ENCODE measurements at places on chromosomes 1 and 21. TPM values are rescaled to one million over a fixed set of nuclear protein-coding genes. Genes with fewer than 3 reads are reported as not detected.

DNA sequence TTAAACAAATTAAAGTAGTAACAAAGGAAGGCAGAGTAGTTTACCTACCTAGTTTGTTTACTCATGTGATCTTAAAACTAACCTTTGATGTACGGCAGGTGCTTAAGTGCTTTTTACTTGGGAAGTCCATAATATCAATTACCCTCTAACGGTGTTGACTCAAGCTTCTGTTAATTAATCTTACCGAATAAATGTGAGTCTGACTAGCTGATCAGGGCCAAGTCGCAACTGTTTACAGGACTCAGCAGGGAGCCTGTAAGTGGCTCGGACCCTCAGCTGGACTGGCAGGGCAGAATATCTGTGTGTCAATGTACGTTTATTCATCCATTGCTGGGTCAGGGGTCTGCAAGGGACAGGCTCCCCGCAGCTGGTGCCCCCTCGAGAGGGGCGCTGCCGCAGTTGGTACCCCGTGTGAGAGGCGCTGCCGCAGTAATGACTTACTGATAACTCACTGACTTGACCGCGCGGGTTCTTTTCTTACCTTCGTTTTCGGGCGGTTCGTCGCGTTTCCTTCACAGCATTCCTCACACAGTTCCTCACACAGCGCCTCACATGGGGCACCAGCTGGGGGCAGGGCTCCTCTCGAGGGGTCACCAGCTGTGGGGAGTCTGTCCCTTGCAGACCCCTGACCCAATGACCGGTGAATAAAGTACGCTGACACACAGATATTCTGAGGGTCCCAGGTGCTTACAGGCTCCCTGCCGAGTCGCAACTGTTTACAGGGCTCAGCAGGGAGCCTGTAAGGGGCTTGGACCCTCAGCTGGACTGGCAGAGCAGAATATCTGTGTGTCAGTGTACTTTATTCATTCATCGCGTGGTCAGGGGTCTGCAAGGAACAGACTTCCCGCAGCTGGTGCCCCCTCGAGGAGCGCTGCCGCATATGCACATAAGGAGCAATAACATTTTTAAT, 3.0 kb downstream of the FMO1 start:
- peaks cover 7% of the 10 kb centered on the region for H3K4me1 ChIP-seq
- peak; percentile 72 for DNase-seq
- peaks cover 9% of the 10 kb centered on the region for H3K27me3 ChIP-seq
- H3K27ac ChIP-seq = no peak overlapping the region
- peak overlapping the region; percentile 60 for H3K4me3 ChIP-seq
- H3K36me3 ChIP-seq = no peaks in the 10 kb centered on the region

GRCh38 chr21:26715116-26715515, 130.1 kb downstream of the ADAMTS1 start:
- no peaks in the 10 kb centered on the region for H3K36me3 ChIP-seq
- H3K4me1 ChIP-seq = no peaks in the 10 kb centered on the region

- no peak overlapping the region for H3K27ac ChIP-seq
- H3K4me3 ChIP-seq = no peak overlapping the region
- H3K36me3 ChIP-seq = no peaks in the 10 kb centered on the region
- no peak for DNase-seq
- peaks cover 3% of the 10 kb centered on the region for H3K4me1 ChIP-seq
Observed at GRCh38 chr21:27408826-27409225, 441.9 kb upstream of the ADAMTS5 start.

FAM229A gene
- total RNA-seq = 5.3 TPM

DNA sequence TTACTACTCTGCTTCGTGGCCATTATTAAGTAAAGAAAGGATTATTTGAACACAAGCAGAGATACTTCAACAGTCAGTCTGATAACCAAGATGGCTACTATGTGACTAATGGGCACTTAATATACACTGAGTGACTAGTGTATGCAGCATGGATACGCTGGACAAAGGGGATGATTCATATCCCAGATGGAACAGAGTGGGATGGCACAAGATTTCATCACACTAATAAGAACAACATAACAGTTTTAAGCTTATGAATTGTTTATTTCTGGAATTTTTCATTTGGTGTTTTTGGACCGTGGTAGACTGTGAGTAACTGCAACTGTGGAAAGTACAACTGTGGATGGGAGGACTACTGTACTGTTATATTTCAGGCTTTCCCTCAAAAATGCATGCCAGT, 9.4 kb downstream of the ZCCHC17 start:
- H3K27ac ChIP-seq = no peak overlapping the region
- no peak overlapping the region for H3K4me3 ChIP-seq
- no peaks in the 10 kb centered on the region for H3K4me1 ChIP-seq
- H3K36me3 ChIP-seq = peaks cover 13% of the 10 kb centered on the region
- H3K27me3 ChIP-seq = no peaks in the 10 kb centered on the region

TDRD5 gene
- total RNA-seq = under 0.01 TPM

DNA sequence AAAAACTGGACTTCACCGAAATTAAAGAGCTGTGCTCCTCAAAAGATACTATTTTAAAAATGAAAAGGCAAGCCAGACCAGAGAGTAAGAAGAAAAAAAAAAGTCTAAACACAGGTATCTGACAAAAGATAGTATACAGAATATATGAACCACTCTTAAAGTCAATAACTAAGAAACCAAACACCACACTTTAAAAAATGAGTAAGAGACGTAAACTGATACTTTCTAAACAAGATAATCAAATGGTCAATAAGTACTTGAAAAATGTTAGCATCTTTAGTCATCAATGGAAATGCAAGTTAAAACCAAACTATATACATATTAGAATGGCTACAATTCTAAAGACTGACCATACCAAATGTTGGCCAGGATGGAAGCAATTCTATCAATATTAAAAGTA, 77.6 kb downstream of the EVI5 start:
- no peak overlapping the region for H3K27ac ChIP-seq
- no peak for DNase-seq
- H3K4me3 ChIP-seq = no peak overlapping the region
- H3K4me1 ChIP-seq = no peaks in the 10 kb centered on the region
- H3K27me3 ChIP-seq = no peaks in the 10 kb centered on the region
- H3K36me3 ChIP-seq = no peaks in the 10 kb centered on the region

CTH gene
- total RNA-seq = 1.7 TPM

DNA sequence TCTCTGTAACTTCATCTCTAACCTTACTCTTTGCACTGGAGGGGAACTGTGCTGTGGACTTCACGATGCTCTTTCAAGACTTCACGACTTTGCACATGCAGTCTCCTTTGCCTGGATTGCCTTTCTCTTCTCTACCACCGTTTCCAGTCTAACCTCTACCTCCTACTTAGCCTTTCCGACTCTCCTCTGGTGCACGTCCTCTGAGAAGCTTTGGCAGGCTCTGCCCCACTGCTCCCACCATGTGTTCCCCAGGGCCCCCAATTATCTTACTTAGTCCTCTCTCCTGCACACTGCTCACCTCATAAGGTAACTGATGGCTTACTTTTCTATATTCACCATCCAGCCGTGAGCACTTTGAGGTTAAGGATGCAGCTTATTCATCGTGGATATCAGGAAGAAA, 101.7 kb upstream of the GJB5 start:
- no peaks in the 10 kb centered on the region for H3K36me3 ChIP-seq
- no peaks in the 10 kb centered on the region for H3K4me1 ChIP-seq
- no peak overlapping the region for H3K4me3 ChIP-seq
- no peak overlapping the region for H3K27ac ChIP-seq

G0S2 gene
- 5.4 TPM for total RNA-seq

S100A13 gene
- 111 TPM for total RNA-seq

DNA sequence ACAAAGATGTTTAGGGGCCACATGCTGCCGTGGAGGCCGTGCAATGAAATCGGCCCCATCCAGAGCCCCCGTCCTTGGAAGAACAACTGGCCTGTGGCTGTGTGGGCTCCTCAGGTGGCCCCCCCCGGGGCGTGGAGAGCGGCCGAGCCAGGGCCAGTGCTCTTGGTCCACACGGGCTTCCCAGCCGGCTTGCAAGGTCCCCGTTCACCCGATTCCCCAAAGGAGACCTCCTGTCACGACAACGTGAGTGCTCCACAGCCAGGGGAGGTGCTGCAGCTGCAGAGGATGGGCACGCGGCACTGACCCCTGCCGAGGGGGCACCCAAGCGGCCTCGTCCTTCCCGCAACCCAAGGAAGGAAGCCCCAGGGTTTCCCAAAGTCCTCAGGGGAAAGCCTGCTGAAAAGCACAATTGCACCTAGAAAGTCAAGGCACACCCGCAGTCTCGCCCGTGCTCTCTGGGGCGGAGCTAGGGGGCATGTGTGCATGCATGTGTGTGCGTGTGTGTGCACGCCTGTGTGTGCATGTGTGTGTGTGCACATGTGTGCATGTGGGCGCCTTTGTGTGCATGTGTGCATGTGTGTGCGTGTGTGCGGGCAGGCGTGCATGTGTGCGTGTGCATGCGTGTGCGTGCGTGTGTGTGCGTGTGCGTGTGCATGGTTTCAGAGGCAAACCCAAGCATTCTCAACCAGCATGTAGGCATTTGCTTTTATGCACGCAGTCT, 48.2 kb downstream of the SLX9 start:
- H3K4me3 ChIP-seq = no peak overlapping the region
- no peaks in the 10 kb centered on the region for H3K36me3 ChIP-seq
- DNase-seq = no peak
- H3K4me1 ChIP-seq = peaks cover 90% of the 10 kb centered on the region
- peaks cover 3% of the 10 kb centered on the region for H3K27me3 ChIP-seq

EXTL1 gene
- 0.71 TPM for total RNA-seq

GRCh38 chr1:53086491-53087070, 24.6 kb downstream of the PODN start:
- no peaks in the 10 kb centered on the region for H3K27me3 ChIP-seq
- H3K4me3 ChIP-seq = no peak overlapping the region
- no peaks in the 10 kb centered on the region for H3K36me3 ChIP-seq
- H3K4me1 ChIP-seq = peaks cover 58% of the 10 kb centered on the region
- no peak for DNase-seq

GRCh38 chr1:183365676-183366075, 52.5 kb downstream of the NMNAT2 start:
- peaks cover 3% of the 10 kb centered on the region for H3K27me3 ChIP-seq
- no peak overlapping the region for H3K4me3 ChIP-seq
- no peaks in the 10 kb centered on the region for H3K4me1 ChIP-seq

- H3K36me3 ChIP-seq = no peaks in the 10 kb centered on the region
- H3K4me1 ChIP-seq = no peaks in the 10 kb centered on the region
- H3K27ac ChIP-seq = no peak overlapping the region
- DNase-seq = no peak
- H3K4me3 ChIP-seq = no peak overlapping the region
Observed at GRCh38 chr1:50080904-50081586, 27.7 kb upstream of the ELAVL4 start.

DNA sequence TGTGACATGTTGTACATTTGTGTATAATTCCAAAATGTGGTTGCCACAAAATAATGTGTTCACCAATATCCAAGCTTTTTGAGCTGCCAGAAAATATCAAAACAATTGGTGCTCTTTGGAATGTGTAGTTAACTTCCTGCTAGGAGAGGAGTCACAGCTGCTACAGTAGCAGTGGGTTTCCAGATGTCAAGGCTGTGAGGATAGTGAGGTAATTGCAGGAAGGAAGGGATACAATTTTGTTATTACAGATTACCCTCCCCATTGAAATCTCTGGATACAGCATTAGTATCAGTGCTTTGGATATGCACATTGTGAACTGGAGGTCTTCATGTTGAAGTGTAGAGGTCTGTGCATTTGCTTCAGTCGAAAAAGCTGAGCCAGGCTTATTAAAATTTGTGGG, 253.2 kb downstream of the PTPRC start:
- DNase-seq = peak; percentile 81
- H3K36me3 ChIP-seq = peaks cover 6% of the 10 kb centered on the region
- H3K27ac ChIP-seq = peak overlapping the region; percentile 72
- no peaks in the 10 kb centered on the region for H3K27me3 ChIP-seq
- H3K4me1 ChIP-seq = peaks cover 2% of the 10 kb centered on the region

Data from muscle of leg (tissue), 16 donors.